Activated T-helper 1 cell treated with anti-CD3 and anti-CD28 coated beads, Interleukin-2, amount 50 U/mL, for 16 hours (primary cell): ENCODE measurements at places on chromosomes 3 and 15.

GRCh38 chr3:19103510-19103909, 44.8 kb upstream of the KCNH8 start:
- no peak for DNase-seq

DNA sequence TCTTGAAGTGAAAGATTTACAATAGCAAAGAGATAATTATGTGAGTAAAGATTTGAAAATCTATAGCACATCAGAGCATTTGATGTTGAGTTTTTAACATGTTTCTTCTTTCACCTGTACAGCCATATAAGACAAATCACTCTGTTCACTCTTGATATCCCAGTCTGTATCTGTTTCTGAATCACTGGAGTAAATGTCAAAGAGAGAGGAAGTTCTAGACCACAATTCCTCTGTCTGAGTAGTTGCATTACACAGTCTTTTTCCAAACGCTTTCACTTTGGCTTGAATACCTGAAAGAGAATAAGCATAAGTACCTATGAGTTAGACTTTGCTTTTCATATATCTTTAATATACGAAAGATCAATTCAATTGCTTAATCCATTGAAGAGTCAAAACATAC, 9.9 kb downstream of the THAP10 start:
- no peak for DNase-seq

- DNase-seq, result no peak
Measured at GRCh38 chr3:131114256-131114655, 87.6 kb downstream of the NEK11 start.

DNA sequence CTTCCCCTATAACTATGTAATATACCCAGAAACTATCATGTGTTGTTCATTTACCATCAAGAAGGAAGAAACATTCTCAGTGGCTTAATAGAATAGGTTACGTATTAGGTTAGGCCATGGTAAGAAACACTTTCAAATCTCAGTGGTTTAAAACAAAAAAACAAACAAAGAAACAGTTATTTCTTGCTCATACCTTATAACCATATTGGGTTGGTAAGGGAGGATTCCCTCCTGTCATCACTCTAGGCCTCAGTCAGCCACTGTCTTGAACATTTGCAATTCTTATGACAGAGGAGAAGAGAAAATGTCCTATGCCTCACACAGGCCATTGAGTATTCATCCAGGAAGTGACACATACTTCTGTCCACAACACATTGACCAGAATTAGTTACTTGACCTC, 727.7 kb upstream of the NECTIN3 start:
- no peak for DNase-seq

GRCh38 chr3:193637831-193638230, 44.8 kb downstream of the OPA1 start:
- no peak for DNase-seq

DNA sequence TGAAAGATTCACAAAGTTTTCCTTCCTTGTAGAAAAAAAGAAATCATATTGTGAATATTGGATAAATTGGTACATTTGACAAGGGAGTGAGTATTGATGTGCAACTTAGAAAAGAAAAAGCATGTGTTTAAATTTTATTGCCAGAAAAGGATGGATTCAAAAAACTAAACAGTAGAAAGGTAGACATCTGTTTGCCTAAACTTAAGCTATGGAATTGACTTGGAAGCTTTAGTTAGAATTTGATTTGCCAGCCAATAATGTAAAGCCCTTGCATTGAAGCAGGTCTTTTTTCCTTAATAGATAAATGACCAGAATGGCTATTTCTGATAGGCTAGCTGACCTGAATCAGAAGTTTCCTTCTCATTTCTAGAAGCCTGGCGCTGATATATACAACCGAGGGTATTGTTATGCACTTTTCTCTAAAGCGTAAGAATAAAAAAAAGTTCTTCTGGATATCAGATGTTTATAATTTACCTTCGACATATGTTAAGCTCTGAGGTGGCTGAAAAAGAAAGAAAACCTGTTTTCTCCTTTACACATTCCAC, 4.2 kb downstream of the RARB start:
- no peak for DNase-seq

- DNase-seq, result no peak
Measured at GRCh38 chr3:112351823-112352222, 18.9 kb downstream of the CD200 start.

DNA sequence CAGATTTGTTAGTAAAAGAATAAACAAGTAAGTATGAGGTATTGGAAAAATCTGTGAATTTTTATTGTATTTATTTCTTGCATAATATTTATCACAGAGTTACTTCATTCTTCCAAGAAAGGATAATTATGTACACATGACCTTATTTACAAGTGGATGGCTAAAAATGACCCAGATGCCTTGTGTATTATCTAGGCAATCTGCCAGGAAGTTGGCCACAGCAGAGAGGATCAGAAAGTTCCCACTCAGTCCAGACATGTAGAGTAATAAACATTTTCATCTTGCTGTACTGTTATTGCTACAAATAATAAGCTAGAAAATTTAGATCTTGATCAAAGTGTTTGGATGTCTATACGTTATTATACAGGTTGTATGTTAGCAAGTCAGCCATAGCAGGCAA, 317.1 kb downstream of the EPHA6 start:
- no peak for DNase-seq

- DNase-seq, result no peak
Measured at GRCh38 chr15:87660251-87661129, 596.0 kb downstream of the NTRK3 start.

DNA sequence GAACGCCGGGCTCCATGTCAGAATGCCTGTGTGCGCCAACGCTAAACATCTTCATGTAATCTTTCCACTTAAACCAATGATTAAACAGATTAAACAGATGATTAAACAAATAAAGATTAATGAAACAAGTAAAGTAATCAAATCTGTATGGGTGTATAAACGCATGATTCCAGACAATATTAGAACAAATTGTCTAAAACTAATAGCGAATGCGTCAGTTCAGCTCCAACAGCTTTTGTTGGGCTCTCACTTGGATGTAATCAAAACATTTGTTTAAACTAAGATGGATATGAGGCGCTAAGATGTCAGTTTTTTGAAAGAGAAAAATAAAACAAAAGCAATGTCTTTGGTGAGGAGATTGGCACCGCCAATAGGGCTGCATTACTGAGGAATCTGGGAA, 299.1 kb upstream of the TLE3 start:
- DNase-seq, result no peak

DNA sequence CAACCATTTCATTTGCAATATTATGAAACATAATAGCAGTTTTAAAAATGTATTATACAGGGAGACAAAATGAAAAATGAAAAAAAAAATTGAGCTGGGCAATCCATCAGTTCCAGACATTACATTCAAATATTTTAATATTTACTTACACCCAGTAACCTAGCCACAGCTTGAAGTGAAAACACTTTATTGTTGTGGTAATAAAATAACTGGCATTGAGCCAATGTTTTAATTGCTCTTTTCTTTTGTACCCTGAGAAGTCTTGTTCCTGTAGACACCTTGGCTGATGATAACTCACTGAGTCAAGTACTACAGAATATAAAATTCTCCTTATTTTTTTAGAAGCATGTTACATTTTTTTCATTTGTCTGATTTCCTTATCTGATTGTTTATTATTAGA, 180.6 kb downstream of the ROBO1 start:
- no peak for DNase-seq

GRCh38 chr15:67836134-67836455, 3.8 kb downstream of the RNU6-1 start:
- DNase-seq, result no peak

DNA sequence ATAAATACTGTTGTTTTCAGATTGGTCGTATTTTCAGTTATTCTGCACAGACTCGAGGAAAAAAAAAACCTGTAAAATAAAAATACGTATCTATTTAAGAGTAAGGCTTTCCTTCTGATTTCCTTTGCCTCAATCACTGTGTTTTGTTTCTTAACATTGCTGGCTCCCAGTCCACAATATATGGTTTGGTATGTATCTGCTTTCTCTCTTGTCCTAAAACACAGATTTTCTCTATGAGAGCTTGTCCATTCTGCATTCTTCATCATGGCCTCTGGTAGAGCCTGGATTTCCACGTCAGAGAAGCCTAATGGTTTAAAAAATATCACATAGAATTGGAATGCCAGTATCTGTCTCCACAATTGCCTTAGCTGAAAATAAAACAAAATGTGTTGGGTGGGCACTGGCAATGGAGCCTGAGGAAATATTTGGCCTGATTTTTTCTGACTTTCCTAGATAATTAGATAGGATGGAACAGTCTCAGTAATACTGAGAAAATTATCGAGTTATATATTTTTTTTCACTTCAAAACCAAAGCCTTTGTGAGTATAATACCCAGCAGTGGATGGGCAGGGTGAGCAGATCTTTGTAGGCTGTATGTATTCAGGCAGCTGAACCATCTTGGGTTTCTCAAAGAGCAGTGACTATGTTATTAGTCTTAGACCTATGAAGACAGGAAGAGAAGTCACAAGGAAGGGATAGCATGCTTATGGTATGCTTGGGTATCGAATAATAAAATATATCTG, 1.9 kb downstream of the CD200 start:
- DNase-seq, result no peak

- no peak for DNase-seq
Measured at GRCh38 chr3:179324270-179324754, 1.5 kb downstream of the ZNF639 start.
